Karpas-422 (cell line): ENCODE measurements at places on chromosomes 7 and 10. TPM values are rescaled to one million over a fixed set of nuclear protein-coding genes. Genes with fewer than 3 reads are reported as not detected.

The DTX2 gene
- 17.0 and 26.5 TPM in 2 replicates for total RNA-seq

The CAMK1D gene
- 0.11 and 0.63 TPM in 2 replicates for total RNA-seq

The DPP6 gene
- total RNA-seq = not detected in 2 replicates

The PAX2 gene
- not detected in 2 replicates for total RNA-seq

The PNLIPRP1 gene
- not detected in 2 replicates for total RNA-seq

The CFTR gene
- total RNA-seq = not detected in 2 replicates

The PVRIG gene
- total RNA-seq = 1.6 and 2.7 TPM in 2 replicates

The UCMA gene
- 0.63 TPM in 1 of 2 replicates, not detected in the other for total RNA-seq

The GDF2 gene
- total RNA-seq = not detected in 2 replicates

The VIPR2 gene
- total RNA-seq = not detected in 2 replicates

The COL13A1 gene
- not detected in 2 replicates for total RNA-seq

The C10orf53 gene
- not detected in 2 replicates for total RNA-seq

The PALD1 gene
- total RNA-seq = 54.7 and 106 TPM in 2 replicates
